GM13977 (cell line): ENCODE measurements at places on chromosomes 7 and 10.
A peak's percentile ranks its signal among the peaks of the same experiment; 100 is the strongest.

GRCh38 chr7:44313016-44313415 lies 12.4 kb downstream of the CAMK2B start:
- DNase-seq = no peak

GRCh38 chr7:55524558-55525310 lies 47.6 kb downstream of the VOPP1 start:
- DNase-seq = no peak

GRCh38 chr10:114206902-114207301 lies 27.7 kb downstream of the TDRD1 start:
- no peak for DNase-seq

GRCh38 chr7:66013938-66014337 lies 31.9 kb upstream of the GUSB start:
- DNase-seq = no peak

GRCh38 chr7:138455609-138456008 lies 4.5 kb upstream of the TRIM24 start:
- no peak for DNase-seq

- no peak for DNase-seq
These were observed 5.6 kb upstream of the MUC3A start for GRCh38 chr7:100943693-100944092.

GRCh38 chr7:96244244-96244991 lies 77.5 kb downstream of the SLC25A13 start:
- DNase-seq = no peak

GRCh38 chr7:27587429-27587828 lies 75.3 kb downstream of the HIBADH start:
- no peak for DNase-seq

DNA sequence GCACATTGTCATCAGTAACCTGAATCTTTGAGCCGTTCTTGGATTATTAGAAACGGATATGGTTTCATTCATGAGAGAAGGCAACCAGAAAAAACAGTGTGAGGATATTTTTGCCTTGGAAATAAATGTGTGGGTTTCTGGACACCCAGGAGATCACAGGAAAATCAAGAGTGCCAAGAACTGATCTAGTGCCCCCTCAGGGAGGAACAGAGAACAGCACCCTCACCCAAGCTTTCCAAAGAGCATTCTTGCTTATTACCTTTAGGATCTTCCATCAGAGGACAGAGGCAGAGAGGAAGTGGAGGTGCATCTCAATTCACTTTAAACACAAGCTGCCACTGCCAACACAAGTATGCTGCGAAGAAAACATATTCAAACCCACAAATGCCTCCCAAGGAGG lies 851.5 kb upstream of the COBL start:
- DNase-seq = no peak

GRCh38 chr10:48336978-48337599 lies 30.6 kb downstream of the MAPK8 start:
- peak; percentile 35 for DNase-seq

- DNase-seq = no peak
These were observed 105.5 kb upstream of the CSTF2T start for GRCh38 chr10:51804866-51805265.

GRCh38 chr7:136953386-136953785 lies 84.9 kb downstream of the CHRM2 start:
- DNase-seq = no peak

DNA sequence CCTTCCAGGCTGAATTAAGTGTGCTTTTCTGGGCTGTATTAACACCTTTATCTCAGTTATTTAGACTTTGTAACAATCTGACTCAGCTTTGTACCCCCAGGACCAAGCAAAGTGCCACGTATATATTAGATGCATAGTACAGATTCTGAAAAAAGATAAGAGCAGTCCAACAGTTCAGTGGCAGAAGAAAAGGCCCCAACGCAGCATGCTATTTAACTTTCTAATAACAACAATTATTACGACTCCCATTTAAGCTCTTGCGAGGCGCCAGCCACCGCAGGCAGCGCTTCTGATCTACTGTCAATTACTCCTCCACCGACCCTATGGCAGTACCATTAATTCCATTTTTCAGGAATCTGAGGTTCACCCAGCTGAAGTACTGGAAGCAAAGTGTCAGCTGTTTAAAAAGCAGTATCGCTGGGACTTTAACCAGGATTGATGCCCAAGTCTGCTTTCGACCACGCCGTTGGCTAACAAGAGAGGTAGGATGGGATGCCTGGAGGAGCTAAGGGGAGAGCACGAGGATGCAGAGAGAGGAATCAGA lies 638 bp downstream of the LIPA start:
- DNase-seq = no peak

GRCh38 chr7:129779602-129780256 lies 168.2 kb downstream of the NRF1 start:
- DNase-seq = peak; percentile 88

DNA sequence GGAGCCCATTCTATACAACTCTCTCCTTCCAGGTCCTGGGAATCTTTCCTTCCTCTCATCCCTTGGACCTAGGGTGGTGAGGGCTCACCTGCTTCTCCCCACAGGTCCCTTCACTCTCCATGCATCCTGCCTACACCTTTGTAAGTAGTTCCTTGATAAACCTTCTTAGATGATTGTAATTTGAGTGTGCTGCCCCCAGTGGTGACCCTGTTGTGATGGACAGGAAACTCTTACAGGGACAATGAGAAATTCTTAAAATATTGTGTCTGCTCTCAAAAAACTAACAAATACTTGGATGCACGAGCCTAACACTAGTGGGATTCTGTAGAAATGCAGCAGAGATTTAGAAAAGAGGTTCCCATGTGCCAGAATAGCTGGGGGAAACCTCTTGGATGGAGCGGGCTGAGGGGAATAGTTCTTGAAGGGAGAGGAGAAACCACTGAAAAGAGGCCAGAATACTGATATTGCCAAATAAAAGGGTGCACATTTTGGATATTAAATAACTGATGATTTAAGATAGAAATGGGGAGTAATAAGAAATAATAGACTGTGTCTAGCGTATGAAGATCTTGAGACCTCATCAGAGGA lies 6.7 kb upstream of the PAXIP1 start:
- DNase-seq = peak; percentile 22

GRCh38 chr7:122082160-122082559 lies 61.9 kb downstream of the AASS start:
- no peak for DNase-seq

DNA sequence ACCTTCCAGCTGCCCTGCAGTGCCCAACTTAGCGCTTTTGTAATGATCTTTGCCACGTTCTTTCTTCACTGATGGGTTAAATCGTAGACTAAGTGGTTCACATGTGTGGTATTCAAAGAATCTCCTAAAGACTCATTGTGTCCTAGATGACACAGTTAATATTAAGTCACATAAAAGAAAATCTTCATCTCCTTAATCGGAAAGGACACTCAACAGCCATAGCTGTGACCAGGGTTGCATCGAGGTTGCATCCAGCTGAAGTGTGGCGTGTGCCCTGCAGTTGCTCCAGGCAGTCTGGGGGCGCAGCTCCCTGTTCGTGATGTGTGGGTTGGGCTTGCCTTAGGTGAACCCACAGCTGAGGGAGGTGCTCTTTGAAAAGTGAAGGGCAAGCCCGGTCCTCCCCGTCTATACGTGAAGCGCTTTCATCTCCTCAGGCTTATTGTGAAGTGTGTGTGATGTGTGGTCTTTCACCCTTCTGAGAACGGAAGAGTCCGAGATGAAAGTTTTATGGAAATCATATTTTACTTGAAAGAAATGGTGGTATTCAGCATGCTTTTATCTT lies 122.7 kb downstream of the TRRAP start:
- DNase-seq = no peak

- no peak for DNase-seq
These were observed 285.2 kb downstream of the CACNA2D1 start for GRCh38 chr7:82158327-82158726.

DNA sequence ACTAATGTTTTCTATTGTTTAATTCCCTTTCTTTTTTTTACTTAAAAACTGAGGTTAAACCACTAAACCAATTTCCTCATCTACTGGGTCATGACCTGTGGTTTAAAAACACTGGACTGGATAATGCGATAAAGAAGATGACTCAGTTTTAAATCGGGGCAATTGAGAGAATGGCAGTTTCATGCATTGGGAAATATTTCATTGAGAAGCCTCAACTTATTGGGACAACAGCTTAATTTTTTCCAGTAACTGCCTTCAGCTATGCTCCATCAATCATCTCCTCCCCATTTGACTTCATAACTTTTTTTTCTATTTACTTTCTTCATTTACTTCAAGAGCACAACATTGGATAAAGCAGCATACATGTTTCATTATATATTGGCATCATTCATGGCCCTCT lies 61.8 kb upstream of the MET start:
- no peak for DNase-seq

- DNase-seq = no peak
These were observed 121.1 kb upstream of the PDE1C start for GRCh38 chr7:32191305-32191704.

- no peak for DNase-seq
These were observed 8.0 kb downstream of the FRMPD2 start for GRCh38 chr10:48266528-48266927.

DNA sequence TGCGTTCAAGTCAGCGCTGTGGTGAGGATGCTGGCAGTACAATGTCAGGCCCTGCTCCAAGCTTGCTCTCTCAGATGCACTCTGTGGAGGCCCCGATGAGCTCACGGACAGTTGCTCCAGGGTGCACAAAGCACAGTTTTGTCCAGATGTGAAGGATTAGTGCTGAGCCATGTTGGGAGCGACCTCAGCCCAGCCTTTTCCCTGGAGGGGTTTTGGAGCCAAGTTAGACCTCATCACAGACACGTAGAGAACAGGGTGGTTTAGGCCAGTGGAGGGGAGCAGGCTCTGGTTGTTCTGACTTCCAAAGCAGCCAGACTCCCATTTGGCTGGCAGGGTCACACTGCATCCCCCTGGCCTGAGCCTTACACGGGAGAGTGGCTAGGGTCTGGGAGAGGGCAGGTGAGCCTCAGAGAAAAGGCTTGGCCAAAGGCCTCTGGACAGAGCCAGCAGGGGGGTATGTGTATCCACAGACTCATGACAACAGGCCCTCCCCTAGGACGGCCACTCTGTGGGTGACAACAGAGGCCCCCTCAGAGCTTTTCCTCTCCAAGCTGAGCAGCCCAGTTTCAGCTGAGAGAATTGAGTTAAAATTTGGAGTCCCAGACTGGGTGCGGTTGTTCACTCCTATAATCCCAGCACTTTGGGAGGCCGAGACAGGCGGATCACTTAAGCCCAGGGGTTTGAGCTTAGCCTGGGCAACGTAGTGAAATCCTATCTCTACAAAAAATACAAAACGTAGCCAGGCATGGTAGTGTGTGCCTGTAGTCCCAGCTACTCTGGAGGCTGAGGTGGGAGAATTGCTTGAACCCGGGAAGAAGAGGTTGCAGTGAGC lies 4.7 kb downstream of the PLAC9 start:
- no peak for DNase-seq

- DNase-seq = no peak
These were observed 150.7 kb downstream of the KMT2E start for GRCh38 chr7:105164751-105165150.

GRCh38 chr10:123560301-123561140 lies 105.6 kb upstream of the GPR26 start:
- no peak for DNase-seq

DNA sequence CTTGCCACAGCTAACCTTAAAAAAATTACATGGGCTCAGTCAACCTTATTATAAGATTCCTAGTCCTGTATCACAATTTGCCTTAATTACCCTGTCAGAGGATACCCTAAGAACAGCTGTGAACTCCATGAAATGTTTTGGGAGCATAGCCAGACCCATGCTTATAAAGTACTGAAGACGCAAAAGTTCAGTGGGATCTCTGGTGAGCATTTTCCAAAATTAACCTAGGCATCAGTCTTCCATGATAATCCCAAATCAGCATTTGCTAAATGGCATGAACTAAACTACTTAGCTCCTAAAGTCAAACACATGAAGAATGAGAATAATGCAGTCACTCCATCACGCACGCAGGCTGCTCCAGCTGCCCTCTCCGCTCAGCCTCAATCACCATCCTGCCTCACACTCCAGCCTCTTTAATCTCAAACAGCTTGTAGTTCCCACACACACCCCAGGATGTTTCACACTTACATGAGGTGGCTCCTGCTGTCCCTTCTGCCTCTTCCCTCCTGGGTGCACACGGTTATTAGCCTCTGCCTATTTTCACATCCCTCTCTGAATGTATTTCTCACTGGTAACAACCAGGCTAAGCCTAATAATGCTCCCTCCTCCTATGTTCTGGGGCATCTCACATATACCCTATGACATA lies 15.3 kb downstream of the IGF2BP3 start:
- no peak for DNase-seq

- DNase-seq = no peak
These were observed 445.8 kb downstream of the AUTS2 start for GRCh38 chr7:70044064-70044463.
